ENCODE measurements at places on chromosomes 16 and 17.

GRCh38 chr17:39800540-39800939 is 62.8 kb downstream of the GRB7 start:
- DNase-seq = no peak

DNA sequence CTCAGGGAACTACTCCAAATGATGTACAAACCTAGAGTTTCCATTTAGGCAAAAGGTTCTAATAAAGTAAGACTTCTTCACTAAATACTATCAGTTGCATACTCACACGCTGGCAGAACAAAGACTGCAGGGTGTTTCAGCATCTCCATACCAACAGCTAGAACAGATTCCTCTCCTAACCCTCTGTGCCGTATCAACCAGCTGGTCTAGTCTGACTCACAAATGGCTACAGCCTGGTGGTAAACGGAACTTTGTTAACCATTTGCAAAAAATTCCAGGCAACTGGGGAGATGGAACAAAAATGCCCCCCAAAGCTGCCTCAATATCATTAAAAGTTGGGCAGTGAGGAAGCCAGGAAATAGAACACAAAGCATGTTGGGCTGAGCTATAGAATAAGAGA is 217.1 kb downstream of the GRIN2A start:
- no peak for DNase-seq

DNA sequence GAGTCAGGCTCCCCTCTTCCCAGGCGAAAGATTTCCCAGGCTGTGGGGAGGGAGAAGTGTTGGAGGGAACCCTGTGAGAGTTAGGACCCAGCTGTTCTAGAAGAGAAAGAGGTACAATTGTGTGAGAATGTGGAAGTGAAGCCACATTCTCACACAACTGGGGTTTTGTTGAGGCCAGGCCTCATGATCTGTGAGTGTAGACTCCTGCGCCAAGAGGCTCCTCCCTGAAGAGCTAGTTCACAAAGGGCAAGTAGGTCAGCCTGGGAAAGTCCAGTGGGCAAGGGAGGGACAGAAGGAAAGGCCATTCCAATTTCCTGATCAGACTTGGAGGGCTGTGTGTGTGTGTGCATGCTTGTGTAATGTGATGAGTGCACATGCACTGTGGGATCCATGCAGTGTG is 15.2 kb downstream of the CD300LF start:
- no peak for DNase-seq

DNA sequence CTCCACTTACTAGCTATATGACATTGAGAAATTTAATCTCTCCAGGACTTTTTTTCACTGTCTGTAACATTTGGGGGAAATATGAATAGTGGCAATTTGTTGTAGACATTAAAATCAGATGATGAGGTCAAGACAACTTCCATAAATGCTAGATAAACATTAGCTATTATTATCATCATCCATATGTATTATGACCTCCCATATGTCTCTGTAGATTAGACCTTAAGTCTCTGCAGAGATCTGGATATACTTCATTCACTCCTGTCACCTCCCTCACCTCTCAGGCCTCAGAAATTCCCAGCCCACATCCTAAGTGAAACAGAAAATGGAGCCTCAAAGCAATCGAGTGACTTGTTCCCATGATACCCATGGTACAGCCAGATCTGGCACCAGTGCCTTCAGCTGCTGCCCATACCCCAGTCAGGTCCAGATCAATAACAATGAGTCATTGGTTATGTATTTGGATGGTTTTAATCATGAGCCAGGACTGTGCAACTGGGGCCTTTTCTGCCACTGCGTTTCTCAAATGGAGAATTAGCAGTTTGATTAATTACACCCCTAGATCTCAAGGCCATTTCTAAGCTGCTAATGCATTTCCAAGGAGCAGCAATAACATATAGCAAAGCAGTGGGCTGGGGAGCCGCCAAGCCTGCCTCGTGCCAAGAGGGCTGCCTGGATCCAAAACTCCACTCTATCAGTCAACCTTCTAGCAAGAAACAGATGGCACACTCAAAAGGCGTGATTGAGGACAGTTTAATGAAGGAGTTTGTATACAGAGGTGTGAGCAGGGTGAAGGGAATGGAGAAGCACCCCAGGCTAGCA is 2.6 kb upstream of the FDXR start:
- no peak for DNase-seq

GRCh38 chr16:8959921-8960787 is 3.6 kb downstream of the USP7 start:
- no peak for DNase-seq

DNA sequence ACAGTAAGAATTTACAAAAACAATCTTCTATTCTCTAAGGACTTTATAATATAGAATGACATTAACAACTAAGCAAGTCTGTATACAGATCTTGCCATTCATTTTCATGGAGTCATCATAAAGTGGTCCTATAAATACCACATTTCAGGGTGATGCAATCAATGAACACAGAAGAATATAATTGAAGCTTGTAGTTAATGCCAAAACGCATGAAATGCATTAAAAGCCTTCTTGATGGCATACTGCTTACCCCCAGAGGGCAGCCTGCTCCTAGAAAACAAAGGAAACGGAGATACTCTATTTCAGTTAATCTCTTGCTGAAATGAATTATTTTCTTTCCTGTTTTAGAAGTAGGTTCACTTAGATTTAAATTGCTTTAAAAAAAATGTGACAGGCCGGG is 45.2 kb upstream of the STAC2 start:
- DNase-seq = no peak

DNA sequence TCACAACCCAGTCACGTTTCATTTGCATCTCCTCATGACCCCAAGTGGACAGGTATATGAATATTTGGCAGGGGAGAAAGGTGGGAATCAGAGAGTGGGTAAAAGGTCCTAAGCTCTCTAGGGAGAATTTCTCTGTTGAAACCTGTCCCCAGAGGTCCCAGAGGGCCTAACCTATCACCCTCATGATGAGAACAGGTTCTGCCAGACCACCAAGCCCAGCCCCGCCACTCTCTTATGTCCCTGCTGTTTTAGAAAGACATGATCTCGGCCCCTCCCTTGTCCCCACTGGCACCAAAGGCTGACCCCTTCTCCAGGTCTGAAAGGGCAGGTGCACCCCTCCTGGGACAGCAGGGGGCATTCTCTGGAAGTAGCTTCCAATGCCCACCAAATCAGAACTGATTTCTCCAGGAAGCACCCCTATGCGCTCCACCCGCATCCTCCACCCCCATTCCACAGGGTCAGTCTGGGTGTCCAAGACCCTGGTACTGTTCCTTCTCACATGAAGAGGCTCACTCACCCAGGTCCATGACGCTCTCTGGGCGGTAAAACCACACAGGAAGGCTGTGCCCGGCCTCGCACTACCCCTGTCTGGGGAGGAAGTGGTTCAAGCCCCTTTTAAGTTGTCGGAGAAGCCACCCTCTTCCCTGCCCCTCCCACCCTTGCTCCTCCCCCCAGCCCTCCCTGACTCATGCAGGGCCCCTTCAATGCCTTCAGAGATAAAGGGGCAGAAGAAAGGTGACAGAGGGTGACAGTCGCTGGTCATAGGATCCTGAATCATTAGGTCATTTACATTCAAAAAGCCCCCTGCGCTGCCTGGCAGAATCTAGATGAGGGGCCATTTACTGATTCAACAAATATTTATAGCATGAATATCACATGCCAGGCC is at the start of gene CCR7:
TSS of gene CCR7 (minus strand) at position 590 of the 886 bp plus-strand sequence. CDS start at position 527, 63 bp downstream.
- no peak for DNase-seq

GRCh38 chr16:87951552-87952538 is 611 bp downstream of the BANP start:
- DNase-seq = no peak

- no peak for DNase-seq
These were observed 8.9 kb upstream of the CDC42EP4 start for GRCh38 chr17:73320601-73321264.
